ENCODE measurements at places on chromosomes 3 and 15.
A peak's percentile ranks its signal among the peaks of the same experiment; 100 is the strongest.

GRCh38 chr3:194158942-194159439, 23.0 kb downstream of the HES1 start:
- DNase-seq = no peak

DNA sequence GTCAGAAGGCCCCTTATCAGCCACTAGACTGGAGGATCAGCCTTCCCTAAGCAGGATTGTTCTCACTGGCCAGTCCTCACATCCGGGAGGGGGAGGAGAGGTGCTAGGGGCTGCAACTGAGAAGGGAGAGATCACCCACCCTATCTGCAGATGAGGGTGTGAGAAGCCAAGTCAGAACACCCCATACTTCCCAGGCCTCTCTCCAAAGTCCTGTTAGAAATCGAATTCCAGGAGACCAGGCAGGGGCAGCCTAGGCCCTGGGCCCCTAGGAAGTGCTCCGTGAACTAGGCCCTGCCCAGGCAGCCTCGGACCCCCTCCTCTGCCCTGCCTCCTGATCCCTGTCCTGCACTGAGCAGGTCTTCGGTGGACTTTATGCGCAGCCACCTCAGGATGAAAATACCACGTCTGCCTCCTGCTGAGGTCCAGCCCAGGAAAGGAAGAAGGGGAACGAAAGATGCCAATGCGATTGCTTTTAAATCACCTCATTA, 933 bp downstream of the DZIP1L start:
- peak; percentile 52 for DNase-seq

DNA sequence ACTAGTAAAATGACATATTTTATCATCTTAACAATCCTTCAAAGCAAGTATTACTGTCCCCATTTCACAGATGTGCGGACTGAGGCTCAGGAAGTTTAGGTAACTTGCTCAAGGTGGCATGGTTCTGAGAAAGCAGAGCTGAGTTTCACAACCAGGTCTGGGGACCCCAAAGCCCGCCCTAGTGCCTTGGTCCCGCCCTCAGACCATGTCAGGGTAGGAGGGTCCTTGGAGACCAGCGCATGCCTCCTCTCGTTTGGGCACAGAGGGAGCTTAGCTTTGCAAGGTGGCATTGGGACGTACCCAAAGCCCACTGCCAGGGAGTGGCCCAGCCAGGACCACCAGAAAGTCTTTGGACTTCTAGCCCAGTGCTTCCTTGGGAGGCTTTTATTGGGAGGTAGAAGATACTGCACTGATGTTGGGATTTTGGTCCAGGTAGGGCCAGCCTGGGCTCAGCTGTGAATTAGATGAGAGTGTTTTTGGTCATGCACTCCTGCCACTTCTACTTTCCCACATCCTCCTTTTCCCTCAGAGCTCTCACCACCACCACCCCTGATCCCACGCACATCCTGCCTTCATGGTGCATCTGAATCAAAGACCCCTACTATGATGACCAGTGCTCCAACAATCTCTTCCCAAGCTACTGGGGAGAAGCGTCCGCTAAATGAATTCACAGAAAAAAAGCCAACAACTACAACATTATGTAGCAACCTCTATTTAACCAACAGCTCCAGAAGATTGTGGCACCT, 307.9 kb downstream of the TLE3 start:
- no peak for DNase-seq

GRCh38 chr15:31400222-31400927, 73.7 kb downstream of the KLF13 start:
- DNase-seq = no peak

DNA sequence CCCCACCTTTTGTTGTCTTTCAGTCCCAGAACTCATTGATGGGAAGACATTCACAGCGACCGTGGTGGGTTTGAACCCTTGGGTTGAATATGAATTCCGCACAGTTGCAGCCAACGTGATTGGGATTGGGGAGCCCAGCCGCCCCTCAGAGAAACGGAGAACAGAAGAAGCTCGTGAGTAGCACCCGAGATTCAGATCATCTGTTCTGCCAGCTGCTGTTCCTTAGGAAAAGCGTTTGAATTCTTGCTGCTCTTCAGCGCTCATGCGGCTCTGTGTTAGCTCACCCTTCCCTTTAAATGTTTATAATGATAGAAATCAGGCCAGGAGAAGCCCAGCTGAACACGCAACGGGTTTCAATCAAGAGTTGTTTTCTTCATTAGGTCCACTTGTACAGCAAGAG, 73.0 kb downstream of the IL5RA start:
- no peak for DNase-seq

- no peak for DNase-seq
These were observed 1.4 kb upstream of the RAB5A start for GRCh38 chr3:19945534-19945933.

DNA sequence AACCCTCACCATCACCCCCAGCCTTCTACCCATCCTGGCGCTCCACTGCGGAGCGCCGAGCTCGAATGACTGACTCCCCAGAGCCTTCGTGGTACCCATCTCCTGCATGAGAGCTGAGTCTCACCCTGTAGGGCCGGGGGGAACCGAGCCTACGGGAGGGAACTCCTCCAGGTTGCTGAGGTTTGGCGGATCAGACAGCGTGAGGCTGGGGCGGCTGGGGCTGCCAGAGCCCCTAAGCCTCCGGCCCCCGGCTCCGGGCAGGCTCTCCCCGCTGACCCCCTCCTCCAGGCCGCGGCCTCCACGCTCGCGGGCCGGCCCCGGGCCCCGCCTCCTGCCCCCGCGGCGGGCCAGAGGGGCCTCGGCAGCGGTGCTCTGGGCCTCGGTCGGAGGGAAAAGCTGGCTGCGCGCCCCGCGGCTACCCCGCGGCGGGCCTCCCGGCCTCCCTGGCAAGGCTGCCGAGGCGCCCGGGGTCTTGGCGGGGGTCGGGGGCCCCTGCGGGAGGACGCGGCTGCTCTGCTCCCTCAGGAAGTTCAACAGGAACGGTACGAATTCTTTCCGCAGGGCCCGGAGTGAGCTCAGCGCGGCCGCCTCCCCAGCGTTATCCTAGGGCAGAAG, 643 bp downstream of the CDAN1 start:
- peak; percentile 16 for DNase-seq

DNA sequence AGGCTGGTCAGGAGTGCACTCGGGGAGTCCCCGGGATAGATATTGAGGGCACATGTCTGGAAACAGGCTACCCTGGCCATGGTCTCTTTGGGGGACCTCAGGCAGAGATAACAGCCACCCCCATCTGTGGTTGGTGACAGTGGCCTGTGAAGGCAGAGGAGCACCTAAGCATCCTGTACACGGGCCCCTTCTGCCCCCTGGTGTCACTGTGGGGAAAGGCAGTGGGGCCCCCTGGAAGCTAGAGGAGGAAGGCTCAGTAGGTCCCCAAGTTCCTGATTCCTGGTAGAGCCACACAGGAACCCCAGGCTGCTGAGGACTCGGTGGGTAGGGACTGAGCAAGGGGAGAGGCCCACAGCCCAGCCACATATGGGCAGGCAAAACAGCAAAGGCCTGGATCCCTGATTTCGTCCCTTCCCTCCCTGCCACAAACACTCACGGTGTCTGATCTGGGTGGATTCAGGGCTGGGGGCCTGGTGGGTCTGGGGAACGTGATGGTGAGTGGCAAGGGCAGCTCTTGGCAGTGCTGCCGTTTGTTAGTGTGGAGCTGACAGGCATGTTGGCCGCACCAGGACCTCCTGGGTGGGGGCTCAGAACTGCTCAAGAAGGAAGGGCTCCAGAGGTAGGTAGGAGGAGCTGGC, 14.1 kb upstream of the CXCR6 start:
- DNase-seq = peak; percentile 29

DNA sequence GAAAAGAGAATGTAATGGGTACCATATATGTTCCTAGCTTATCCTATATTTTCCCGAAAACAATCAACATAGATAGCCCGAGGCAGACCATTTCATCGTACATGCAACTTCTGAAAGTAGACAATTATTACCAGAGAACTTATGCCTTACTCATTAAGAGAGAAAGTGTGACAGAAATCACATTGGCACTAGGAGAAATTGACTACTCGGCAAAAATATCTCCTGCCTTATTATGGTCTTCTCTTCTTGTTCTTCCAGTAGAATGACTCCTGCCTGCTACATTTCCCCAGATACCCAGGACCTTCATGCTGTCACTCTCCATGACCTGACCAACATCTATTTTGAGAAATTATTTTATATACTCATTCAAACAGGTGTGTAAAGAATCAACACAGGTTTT, 1015.7 kb downstream of the TUSC7 start:
- DNase-seq = no peak

DNA sequence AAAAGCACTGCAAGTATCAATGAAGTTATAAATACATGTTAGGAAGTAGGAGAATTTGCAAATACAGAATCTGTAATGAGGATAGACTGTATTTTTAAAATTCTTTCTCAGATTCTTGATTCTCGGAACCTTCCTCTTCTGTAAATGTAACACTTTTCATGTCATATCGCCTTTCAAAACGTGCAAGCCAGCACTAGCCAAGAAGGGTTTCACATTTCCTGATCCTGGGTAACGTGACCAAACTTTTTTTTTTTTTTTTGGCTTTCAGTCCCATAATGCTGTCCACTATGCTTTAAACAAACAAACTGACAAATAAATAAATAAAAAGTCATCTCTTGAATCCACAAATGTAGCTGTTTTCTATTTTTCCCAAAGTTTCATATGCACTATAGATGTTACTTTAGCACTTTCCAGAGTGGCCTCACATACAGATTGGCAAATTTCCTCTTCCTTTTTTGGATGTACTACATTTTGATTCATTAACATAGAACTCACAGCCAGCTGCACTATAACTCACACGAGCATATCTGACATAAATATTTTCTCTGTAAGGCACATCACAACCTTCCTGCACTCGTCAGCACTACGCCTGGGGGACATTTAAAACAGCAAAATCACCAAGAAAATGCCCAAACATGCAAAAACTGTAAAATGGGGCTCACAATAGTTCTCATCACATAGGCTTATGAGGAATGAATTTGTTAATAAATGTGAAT, 208.1 kb downstream of the OSBPL10 start:
- DNase-seq = no peak

- DNase-seq = no peak
These were observed 41.1 kb downstream of the GPD1L start for GRCh38 chr3:32147509-32147908.

DNA sequence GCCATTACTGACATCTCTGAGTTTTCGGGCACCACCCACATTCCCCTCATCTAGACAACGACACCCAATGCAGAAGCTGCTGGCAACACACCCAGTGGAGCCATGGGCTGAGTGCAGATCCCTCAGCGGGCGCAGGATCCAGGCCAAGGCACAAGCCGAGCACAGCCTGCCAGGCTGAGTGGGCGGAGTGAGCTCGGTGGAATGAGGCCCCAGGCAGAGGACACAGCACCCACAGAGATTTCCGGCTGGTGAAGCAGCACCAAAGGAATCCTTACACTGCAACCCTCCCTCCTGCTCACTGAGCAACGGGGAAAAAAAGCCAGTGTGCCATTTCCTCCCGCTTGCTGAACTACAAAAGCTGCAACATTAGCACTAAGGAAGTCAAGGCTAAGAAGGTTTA, 34.3 kb downstream of the ZMAT3 start:
- DNase-seq = peak; percentile 92

DNA sequence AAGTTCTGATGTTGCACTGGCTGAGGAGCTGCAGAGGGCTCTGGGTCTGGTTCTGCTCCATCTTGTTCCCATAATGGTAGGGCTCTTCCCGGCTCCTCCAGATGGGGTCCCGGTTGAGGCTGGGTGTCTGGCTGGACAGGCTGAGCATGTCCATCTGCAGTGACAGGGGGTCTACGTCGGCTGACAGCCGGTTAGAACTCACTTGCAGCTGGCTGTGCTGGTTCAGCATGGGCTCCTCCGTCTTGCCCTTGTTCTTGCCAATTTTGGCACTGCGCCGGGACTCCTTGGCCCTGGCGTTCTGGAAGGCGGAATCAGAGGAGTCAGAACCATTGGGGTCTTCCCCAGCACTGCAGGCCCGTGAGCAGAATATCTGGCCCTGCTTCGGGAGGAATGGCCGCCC, 78.1 kb downstream of the PRICKLE2 start:
- DNase-seq = no peak

- DNase-seq = no peak
These were observed 229.7 kb downstream of the RSRC1 start for GRCh38 chr3:158339638-158340037.

DNA sequence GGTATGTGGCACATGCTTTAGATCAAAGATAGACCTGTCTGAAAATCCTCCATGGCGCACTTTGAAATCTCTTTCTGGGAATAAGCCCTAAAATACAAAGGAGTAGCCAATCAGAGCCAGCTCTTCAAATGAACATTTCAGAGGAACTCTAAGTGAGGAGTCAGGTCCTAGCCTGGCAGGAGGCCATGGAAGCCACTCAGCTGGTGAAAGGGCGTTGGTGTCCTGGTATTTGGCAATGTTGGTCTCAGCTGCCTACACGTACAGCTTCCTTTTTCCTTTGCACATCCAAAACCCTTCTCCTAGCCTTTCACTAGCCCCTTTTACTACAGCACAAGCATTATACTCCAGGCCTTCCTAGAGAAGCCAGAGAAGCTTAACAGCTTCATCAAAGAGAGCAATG, 5.5 kb downstream of the WDR73 start:
- no peak for DNase-seq

- DNase-seq = no peak
These were observed 42.7 kb downstream of the FAM174B start for GRCh38 chr15:92612891-92613290.

GRCh38 chr15:61621146-61621545, 392.0 kb upstream of the RORA start:
- DNase-seq = peak; percentile 22

DNA sequence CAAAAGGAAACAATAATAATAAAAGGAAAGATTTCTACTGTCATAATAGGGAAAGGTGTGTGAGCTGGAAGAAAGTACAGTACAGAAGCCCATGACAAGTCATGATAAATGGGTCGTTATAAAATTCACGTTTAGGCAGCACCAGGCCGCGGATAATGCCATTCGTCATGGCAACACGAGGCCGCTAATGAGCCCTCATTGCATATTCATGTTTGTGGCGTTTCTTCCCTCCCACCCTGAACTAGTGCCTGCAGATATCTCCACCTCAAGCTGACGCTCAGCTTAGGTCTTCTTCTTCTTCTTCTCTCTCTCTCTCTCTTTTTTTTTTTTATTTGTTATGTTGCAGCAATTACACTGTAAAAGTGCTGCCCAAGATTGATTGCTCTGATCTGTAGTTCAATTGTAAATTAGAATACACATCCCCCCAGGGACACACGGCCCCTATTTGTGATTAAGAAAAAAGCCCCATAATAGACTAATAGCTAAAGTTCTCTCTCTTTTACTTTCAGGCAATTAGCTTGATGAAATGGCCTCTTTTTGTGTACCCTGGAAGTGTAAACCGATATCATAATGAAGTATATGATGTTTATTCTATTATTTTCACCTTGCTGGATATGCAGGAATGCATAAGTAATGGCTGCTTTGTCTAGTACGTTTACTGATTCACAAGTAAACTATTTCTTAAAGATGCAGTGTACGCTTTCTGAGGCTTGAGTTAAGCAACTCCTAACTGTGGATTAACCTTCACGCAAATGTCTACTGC, 61.9 kb upstream of the NR2F2 start:
- DNase-seq = peak; percentile 35

GRCh38 chr3:56758539-56758981, 43.2 kb downstream of the ARHGEF3 start:
- peak; percentile 46 for DNase-seq

GRCh38 chr3:10555263-10555662, 49.9 kb upstream of the ATP2B2 start:
- DNase-seq = no peak
